ENCODE measurements at places on chromosomes 2 and 18. TPM values are rescaled to one million over a fixed set of nuclear protein-coding genes. Genes with fewer than 3 reads are reported as not detected.

GRCh38 chr2:12543076-12543977, 173.4 kb upstream of the TRIB2 start:
- no peak for DNase-seq

GRCh38 chr2:151098841-151099240, 162.8 kb downstream of the RBM43 start:
- DNase-seq = no peak

GRCh38 chr2:188449971-188450370, 158.3 kb downstream of the GULP1 start:
- no peak for DNase-seq

Gene ACTG2
- total RNA-seq = not detected
